M059J (cell line): ENCODE measurements at places on chromosomes 3 and 15.

GRCh38 chr3:108295421-108296175 lies 750 bp upstream of the HHLA2 start:
- no peak for DNase-seq

- no peak for DNase-seq
Observed at GRCh38 chr3:27880969-27881892, 159.1 kb upstream of the EOMES start.

- DNase-seq: no peak
Observed at GRCh38 chr3:193051314-193051713, 133.7 kb upstream of the MB21D2 start.

- no peak for DNase-seq
Observed at GRCh38 chr3:121660356-121661171, at the start of gene HCLS1. TSS of gene HCLS1 (minus strand) at chr3:121660903. CDS start at chr3:121658347, 2,556 bp downstream.

DNA sequence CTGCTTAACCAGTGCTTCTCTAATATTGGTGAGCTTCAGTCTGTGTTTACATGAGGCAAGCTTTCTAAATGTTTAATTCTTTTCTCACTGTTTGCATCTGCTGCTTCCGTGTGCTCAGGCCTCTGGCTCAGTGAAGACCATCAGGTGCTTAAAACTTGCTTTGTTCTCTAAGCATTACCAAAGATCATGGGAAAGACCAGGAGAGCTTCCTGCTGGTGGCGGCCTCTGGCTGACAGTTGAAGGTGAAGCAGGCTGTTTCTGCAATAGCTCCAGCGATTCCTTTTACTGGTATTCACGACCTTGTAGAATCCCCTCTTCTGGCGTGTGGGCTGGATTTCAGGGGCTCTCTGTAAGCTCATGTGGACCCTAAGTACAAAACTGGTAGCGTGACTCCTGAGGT lies 45.1 kb downstream of the EDEM1 start:
- no peak for DNase-seq

GRCh38 chr15:88994286-88994685 lies 81.1 kb upstream of the MFGE8 start:
- no peak for DNase-seq

- DNase-seq: no peak
Observed at GRCh38 chr15:51244423-51244869, 94.0 kb downstream of the CYP19A1 start.

DNA sequence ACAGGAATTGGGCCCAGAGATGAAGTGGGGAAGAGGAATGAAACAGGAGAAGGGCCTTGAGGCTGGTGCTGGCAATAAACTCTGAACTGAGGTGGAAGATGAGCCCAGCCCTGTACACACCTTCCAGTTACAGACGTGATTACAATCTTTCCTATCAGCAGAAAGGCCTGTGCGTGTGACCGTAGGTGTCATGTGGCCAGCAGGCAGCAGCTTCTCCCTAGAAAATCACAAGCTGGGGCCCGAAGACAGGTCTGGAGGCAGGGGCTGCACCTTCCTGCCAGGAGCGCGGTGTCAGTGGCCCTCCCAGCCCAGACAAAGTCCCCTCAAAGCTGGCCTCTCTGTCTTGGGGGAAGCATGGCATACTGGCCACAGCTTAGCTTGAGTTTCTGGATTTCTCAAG lies 16.7 kb upstream of the PIGZ start:
- no peak for DNase-seq

- DNase-seq: peak; percentile 35
Observed at GRCh38 chr15:98671060-98672008, 23.0 kb downstream of the IGF1R start.

DNA sequence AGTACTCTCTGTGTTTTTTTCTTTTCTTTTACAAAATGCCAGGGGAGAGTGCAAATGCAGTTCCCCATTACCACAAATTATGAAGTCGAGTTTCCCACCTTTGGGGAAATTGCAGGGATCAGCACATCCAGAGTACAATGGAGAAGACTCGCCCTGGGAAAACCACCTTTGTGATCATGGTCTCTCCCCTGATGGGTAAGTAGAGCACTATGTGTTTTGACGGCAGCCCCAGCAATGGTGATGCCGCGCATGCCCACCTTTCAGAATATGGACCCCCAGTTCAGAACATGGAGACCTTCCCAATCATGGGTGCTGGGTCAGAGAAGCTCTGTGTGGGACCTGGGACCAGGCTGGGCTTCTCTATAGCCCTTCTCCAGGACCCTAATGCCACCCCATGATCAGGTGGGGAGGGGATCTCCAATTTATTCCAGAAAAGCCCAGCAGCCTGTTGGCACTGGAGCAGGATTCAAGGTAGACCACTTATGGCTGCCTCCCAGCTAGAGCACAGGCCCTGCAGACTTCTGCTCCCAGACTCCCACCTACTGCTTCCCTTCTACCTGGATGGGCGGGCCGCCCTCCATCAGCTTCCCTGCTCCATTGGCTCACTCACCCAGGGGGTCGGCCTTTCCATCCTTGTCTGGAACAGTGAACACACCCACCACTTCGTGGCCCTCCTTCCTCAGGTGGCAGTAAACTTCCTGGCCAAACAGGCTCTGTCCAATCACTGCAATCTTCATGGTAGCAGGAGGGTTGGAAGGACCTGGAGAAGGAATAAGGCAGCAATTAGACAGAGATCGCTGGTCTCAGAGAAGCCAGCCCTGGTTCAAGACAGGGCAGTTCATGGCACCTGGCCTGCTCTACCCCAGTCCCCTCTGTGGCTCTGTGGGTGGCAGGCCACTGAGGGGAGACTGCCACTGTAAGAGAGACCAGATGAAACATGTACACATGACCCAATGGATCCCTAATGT lies 19.9 kb downstream of the ALDH1L1 start:
- DNase-seq: no peak

GRCh38 chr15:31887246-31887645 lies 143.1 kb upstream of the CHRNA7 start:
- no peak for DNase-seq

DNA sequence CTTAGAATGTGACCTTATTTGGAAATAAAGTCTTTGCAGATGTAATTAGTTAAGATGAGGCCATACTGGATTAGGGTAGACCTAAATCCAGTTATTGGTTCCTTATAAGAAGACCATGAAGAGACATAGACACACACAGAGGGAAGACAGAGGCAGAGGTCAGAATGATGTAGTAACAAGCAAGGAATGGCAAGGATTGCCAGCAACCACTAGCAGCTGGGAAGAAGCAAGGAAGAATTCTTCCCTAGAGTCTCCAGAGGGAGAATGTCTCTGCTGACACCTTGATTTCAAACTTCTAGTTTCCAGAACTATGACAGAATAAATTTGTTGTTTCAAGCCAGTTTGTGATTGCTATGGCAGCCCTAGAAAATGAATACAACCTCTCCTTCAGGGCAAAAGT lies 116.7 kb downstream of the WDR76 start:
- no peak for DNase-seq

DNA sequence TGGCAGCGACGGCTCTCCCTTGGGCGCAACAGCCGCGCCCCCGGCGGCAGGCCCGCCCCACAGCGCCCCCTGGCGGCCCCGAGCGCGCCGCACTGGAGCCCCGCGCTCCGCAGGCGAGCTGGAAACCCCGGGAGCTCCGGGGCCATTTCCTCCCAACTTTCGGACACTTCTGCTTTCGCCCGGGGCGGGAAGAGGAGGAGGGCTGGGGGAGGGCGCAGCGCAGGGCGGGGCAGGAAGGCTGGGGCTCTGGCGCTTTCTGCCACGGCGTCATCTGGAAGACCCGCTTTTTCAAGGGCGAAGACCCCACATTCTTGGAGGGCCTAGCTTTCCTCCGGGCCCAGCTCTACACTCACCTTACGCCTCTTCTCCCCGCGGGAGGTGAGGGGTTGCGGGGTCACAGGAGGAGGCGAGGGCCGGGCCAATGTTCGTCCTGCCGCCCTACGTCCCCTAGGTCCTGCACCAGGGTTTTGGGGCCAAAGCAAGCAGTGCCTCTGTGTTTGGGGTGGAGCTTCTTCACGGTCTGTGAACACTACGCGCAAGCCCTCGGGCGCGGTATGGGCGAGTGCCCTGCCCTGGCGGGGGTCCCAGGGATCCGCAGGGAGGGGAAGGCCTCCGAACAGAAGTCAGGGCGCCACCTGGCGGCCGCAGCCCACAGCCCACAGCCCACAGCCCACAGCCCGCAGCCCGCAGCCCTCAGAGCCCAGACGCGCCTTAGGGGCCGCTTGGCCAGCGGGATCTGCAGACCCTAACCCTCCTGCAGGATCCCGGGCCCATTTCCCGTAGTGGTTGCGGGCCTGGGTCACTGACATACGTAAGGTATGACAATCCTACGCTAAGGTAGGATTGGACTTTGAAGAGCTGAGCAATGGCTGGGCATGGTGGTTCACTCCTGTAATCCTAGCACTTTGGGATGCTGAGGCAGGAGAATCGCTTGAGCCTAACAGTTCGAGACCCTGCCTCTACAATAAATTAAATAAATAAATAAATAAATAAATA lies 31.1 kb downstream of the FOXL2 start:
- peak; percentile 94 for DNase-seq
